CD4-positive, alpha-beta T cell (primary cell): ENCODE measurements at places on chromosomes 12 and 14.

DNA sequence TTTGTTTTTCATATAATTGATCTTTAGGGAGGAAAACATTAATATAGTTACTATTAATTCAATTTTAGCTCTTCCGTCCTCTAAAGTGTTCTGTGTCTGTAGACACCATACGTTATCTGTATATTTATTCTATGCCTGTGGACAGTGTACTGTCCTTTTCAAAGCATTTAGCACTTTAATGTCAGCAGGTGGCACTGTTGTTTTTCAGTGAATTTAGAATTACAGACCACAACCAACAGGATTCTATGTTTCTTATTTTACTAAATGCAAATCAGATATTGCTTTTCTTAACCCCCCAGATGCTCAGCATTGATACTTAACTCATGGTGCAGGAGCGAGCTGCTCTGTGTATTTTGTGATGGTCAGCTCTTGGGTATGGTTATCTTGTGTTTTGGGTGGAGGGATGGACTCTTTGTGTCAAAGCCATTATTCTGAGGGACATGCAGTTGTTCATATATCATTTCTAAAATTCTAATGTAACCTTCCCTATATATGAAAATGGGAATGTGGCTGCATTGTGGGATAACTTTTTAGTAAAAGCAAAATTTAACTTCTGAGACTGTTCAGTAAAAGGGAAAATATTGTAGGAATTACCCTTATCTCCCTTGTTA, 65.2 kb downstream of the PAPOLA start:
- no peak for DNase-seq

DNA sequence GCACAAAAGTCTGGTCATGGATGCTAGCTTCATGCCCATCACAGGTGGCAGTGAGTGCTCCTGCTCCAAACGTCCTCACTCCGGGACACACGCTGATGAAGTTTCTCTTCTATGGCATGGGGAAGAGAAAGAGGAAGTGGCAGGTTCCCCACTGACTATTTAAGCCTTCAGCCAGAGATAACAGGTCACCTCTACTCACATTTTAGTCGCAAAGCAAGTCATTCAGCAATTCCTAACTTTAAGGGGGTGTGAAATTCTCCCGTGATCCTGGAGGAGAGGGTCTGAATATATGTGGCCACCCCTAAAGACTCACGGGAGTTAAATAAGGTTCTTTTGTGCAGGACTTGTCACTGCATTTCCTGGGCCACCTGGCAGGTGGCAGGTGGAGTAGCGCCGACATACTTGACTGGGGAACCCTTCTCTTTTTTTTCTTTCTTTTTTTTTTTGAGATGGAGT, 18.8 kb upstream of the RCOR1 start:
- no peak for DNase-seq

DNA sequence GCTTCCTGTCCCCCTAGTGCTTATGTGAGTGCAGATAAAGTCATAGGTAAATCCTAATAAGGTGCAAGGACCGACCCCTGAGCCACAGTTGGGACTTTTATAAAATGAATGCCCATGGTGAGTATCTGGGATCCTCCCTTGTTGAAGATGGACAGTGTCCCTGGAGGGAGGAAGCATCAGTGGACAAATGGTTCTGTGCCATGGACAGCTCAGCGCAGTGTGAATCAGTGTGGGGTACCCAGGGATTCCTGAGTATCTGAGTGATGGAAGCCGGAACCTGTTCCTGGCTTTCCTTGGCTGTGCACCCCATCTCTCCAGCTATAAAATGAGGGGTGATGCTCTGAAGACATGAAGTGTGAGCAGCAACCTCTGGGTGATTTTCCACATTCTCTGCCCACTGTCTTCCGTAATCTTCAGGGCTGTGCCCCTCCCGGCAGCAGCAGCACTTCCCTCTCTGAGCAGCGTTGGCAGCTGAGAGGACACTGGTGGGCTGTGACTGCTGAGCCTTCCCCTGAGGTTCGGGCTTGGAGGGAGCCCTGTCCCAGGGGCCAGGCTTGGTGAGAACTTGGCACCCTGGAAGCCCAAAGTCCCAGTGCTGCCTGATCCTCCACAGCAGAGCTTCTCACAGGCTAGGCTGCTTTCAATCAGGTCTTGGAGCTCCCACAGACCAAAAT, 25.0 kb downstream of the VCPKMT start:
- DNase-seq = no peak

- DNase-seq = peak; percentile 28
Measured at GRCh38 chr12:6684609-6685008, 4.6 kb downstream of the ZNF384 start.

DNA sequence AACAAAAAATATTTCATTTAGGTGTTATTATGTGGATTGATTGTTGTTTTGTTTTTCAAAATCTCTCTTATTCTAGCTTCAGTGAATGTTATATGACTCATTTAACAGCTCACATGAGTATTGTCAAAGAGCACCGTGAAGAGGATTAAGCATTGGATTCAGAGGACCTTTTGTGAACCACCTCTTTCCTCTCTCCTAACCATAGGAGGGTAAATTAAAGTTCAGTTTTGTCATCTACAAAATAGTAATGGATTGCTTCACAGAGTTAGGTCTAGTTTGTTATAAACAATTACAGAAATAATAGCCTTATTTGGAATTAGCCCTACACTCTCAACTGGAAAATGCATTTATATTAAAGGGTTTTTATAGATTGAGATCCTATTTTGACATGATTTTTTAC, 962 bp upstream of the KERA start:
- no peak for DNase-seq
